Small intestine (tissue), 16 donors: ENCODE measurements at places on chromosomes 11 and 22. TPM values are rescaled to one million over a fixed set of nuclear protein-coding genes. Genes with fewer than 3 reads are reported as not detected.

The PKDREJ gene
- not detected for polyA plus RNA-seq

The ABCC8 gene
- 3.7 TPM for polyA plus RNA-seq

The KMT2A gene
- 7.6 TPM for polyA plus RNA-seq

The KLHDC7B gene
- polyA plus RNA-seq: not detected

The OR5B21 gene
- polyA plus RNA-seq: not detected

The TMEM151A gene
- polyA plus RNA-seq: 0.44 TPM

The OR8G5 gene
- polyA plus RNA-seq: not detected

The SCN3B gene
- 0.27 TPM for polyA plus RNA-seq

The MS4A6E gene
- 0.18 TPM for polyA plus RNA-seq

The POTEH gene
- polyA plus RNA-seq: not detected

The AAMDC gene
- polyA plus RNA-seq: 51.5 TPM

The UPK3A gene
- polyA plus RNA-seq: 0.36 TPM

The BLID gene
- not detected for polyA plus RNA-seq

The ARFGAP2 gene
- 64.4 TPM for polyA plus RNA-seq

The PNPLA3 gene
- 0.53 TPM for polyA plus RNA-seq

The CSRP3 gene
- polyA plus RNA-seq: 1.3 TPM

The BBOX1 gene
- not detected for polyA plus RNA-seq

The PRSS23 gene
- 17.1 TPM for polyA plus RNA-seq

The FBLN1 gene
- 102 TPM for polyA plus RNA-seq

The CNTF gene
- polyA plus RNA-seq: 0.63 TPM

The CHID1 gene
- polyA plus RNA-seq: 17.0 TPM

The ANKK1 gene
- 0.22 TPM for polyA plus RNA-seq

The GALNT18 gene
- polyA plus RNA-seq: 1.4 TPM

The MOGAT2 gene
- 112 TPM for polyA plus RNA-seq

The C11orf16 gene
- not detected for polyA plus RNA-seq

The PARVB gene
- 0.45 TPM for polyA plus RNA-seq

The USP2 gene
- polyA plus RNA-seq: 3.9 TPM

The E2F8 gene
- 4.7 TPM for polyA plus RNA-seq

The TRIM29 gene
- polyA plus RNA-seq: 1.1 TPM

The OR10A4 gene
- not detected for polyA plus RNA-seq

The AMPD3 gene
- polyA plus RNA-seq: 4.0 TPM

The MPPED1 gene
- polyA plus RNA-seq: 0.40 TPM

The SPON1 gene
- 30.3 TPM for polyA plus RNA-seq

The NPAS4 gene
- 0.10 TPM for polyA plus RNA-seq

The APOL5 gene
- polyA plus RNA-seq: not detected

The GNAZ gene
- 3.6 TPM for polyA plus RNA-seq

The ADORA2A gene
- 9.0 TPM for polyA plus RNA-seq
